Mesothelial cell of epicardium (in vitro differentiated cells): ENCODE measurements at places on chromosomes 2 and 18.

DNA sequence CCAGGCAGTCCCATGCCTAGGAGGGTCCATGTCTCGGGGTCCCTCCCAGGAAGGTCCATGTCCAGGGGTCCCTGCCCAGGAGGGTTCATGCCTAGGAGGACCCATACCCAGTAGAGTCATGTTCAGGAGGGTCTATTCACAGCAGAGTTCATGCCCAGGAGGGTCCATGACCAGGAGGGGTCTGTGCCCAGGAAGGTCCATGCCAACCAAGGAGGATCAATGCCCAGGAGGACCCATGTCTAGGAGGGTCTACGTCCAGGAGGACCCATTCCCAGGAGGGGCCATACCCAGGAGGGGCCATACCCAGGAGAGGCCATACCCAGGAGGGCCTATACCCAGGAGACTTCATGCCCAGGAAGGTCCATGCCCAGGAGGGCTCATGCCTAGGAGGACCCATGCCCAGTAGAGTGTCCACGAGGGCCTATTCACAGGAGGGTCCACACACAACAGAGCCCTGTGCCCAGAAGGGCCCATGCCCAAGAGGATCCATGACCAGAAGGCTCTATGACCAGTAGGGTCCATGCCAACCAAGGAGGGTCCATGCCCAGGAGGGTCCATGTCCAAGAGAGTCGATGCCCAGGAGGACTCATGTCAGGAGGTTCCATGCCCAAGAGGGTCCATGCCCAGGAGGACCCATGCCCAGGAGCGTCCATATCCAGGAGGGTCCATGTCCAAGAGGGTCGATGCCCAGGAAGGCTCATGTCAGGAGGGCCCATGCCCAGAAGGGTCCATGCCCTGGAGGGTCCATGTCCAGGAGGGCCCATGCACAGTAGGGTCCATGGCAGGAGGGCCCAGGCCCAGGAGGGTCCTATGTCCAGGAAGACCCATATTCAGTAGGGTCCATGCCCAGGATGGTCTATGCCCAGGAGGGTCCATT, 10.1 kb downstream of the GPR35 start:
- no peak for DNase-seq

DNA sequence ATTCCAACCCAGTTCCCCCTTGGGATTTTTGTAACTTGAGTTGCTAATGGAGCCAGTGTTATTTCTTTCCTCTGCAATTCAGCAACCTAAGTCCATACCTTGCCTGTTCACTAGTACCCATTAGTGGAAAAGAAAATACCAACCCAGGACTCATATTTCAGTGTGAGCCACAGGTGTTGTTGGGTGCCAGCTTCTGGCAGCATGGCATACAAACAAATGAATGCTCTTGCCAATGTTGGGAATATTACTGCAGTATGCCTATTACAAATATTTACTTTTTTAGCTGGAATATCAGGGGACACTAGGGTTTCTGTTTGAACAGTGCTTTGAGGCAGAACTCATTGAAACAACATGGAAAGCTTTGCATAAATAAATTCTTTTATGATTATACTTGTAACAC, 130.2 kb downstream of the NCKAP5 start:
- DNase-seq, result no peak

DNA sequence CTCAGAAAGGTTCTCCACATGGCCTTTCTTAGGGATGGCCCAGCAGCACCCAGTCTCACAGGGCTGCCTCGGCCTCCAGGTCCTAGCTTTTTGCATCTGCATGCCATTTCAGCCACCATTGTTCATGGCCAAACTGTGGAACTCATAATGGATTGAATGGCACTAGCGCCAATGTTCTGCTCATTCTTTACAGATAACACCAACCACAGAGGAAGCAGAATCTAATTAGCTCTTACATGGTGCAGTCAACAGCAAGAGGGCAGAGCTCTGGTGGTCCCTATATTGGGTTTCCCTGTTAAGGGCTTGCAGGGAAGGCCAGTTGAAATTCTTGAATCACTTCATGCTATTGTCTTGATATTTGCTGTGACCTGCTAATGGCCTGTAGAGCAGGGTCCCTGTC, 45.6 kb downstream of the ARL4C start:
- DNase-seq, result no peak

DNA sequence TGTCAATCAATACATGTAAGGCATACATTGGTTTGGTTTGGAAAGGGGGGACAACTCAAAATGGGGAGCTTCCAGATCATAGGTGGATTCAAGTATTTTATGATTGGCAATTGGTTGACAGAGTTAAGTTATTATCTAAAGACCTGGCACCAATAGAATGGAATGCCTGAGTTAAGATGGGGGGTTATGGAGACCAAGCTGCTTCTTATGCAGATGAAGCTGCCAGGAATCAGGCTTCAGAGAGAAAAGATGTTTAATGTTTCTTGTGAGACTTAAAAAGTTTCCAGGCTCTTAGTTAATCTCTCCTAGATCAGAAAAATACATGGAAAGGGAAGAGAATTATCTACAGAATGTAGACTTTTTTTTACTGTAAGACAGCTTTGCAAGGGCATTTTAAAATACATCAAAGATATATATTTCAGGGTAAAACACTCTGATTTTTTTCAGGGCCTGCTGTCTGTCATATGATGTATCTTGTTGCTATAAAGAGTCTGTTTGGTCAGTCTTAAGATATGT, 1343.2 kb upstream of the LRRTM1 start:
- DNase-seq, result no peak

DNA sequence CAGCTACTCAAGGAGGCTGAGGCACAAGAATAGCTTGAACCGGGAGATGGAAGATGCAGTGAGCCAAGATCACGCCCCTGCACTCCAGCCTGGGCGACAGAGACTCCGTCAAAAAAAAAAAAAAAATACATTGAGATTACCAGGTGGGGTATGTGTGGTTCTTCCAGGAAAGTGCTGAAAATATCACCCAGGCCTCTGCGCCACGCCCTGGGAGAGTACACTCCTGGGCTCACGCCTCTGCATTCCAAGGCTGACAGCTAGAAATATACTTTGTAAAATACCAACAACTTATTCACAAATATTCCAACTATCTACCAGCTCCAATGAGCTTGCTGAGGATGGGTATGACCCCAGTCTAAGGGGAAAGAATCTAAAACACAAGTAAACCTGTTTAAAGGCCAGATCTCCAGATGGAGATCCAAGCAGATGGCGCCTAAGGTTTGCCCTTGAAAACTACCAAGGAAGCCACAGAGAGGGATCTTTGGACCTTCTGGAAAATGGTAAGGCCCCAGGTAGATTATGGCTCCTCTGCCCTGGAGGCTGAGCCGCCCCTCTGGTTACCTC, 21.6 kb upstream of the B3GNT7 start:
- DNase-seq, result no peak

DNA sequence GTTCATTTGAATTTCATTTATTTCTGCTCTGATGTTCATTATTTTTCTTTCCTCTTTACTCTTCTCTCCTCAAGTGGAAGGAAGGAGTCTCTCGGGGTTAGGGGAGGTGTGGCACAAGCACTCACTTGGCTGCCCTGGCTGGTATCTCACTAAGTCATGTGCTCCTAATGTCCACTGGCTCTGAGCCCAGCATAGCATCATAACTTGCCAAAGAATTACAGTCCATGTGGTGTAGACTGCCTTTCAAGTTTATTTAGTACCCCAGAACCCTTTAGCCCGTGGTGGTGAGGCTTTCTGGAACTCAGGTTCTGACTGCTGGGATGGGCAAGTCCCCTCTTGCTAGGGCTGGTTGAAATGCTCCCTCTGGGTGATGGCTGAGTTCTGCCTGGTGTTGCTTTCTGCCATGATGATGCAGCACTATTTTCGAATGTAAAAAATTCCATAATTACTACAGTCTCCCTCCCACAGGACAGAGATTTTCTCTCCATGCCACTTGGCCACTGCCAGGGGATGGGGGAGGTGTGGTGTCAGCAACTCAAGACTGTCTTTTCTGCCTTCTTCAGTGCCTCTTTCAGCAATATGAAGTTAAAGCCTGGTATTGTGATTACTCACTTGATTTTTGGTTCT, 22.2 kb downstream of the SPAG16 start:
- no peak for DNase-seq

- DNase-seq, result no peak
Observed at GRCh38 chr2:232634206-232635150, 1.1 kb downstream of the EFHD1 start.

DNA sequence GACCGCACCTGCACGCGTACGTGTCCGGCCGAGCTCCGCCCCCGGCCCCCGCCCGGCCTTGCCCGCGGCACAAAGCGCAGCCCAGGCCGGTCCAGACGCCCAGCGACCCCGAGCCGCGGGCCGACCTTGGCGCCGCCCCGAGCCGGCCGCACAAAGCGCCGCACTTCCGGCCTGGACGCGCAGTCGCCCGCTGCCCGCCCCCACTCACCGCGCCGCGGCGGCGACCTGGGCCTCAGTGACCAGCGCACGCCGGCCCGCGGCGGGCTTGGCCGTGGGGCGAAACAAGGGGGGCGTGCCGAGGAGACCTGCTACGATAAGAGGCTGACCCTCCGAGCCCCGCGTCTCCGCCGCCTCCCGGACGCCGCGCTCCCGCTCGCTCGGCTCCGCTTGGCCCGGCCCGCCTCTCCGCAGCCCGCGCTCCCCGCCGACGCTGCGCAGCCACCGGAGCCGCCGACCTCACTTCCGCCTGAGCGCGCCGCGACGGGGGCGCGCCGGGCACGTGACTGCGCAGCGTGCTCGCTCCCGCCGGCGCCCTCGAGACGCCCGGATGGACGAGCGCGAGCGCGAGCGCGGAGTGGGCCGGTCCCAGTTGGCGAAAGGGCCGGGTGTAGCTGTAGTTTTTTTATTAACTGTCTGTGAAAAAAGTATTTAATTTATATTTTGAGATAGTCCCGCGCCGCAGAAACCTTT, at the start of gene FAM168B:
Gene FAM168B, minus strand, starts transcription at position 455 of the 690 bp plus-strand sequence. CDS start 10,814 bp downstream, outside the sequence.
- peak; percentile 91 for DNase-seq

DNA sequence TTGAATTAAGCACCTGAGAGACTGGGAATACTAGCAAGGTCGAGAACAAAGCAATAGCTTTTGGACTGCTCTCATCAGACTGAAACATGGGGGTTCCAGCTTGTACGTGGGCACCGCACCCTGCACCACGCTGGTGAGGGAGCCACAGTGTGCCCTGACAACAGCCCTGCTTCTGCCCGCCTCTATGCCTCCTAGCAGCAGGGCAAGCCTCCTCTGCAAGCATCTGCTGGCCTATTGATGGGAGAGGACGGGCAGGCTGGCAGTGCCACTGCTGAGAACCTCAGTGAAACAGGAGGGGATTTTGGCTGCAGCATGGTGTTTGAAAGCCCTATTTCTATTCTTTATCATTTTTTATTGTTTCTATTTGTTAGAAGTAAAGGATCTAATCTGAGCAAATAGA, 146.1 kb upstream of the OTOS start:
- peak; percentile 27 for DNase-seq

DNA sequence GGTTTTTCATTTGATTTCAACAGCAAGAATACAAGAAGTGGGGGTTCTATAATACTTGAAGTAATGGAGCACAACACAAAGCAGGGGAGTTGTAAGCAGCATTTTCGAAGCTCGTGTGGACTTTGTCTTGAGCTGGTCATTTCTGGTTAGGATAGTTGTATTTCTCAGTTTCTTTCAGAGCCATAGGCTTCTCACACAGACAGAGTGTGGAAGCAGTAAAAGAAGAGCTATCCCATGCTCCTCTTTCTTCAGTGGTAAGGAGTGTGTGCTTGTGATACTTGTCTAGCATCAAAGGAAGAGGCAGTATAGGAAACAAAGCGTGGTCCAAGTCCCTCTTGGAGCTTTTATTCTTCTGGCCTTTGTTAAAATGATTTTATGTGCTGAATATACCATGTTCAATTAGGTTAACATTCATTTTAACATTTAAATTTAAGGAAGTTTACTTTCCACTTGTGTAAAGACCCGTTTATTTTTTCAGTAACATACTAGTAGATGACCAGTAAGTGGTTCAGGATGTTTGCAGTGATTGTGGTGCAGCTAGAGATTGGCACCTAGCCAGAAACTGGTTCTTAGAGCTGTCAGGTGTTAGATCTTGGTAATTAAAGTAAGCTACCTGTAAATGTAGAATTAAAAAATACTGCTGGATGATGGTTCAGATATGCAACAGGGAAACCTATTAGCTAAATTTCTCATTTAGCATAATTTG, 14.6 kb downstream of the CCNYL1 start:
- DNase-seq, result no peak

DNA sequence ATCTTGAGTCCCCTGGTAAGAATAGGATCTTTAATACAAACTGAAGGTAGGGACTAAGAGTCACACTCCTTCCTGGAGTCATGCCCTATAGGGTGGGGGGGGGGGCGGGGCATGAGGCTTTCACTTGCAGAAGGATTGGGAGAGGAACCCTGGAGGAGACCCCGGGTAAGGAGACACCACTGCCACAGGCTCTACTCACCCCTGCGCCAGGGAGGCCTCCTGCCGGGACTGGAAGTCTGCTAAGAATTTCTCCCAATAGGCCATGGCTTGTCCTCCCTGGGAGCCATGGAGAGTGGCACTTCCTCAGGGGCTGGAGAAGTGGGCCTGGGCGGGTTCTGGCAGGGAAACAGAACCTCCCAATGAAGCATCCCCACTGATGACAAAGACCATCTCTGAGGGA, 645.3 kb upstream of the RAB6C start:
- no peak for DNase-seq

- DNase-seq, result no peak
Observed at GRCh38 chr2:1037066-1037465, 86.4 kb downstream of the SNTG2 start.

GRCh38 chr2:15311201-15311907, 249.8 kb downstream of the NBAS start:
- no peak for DNase-seq

- no peak for DNase-seq
Observed at GRCh38 chr2:82657106-82657505, 1802.0 kb downstream of the SUCLG1 start.

DNA sequence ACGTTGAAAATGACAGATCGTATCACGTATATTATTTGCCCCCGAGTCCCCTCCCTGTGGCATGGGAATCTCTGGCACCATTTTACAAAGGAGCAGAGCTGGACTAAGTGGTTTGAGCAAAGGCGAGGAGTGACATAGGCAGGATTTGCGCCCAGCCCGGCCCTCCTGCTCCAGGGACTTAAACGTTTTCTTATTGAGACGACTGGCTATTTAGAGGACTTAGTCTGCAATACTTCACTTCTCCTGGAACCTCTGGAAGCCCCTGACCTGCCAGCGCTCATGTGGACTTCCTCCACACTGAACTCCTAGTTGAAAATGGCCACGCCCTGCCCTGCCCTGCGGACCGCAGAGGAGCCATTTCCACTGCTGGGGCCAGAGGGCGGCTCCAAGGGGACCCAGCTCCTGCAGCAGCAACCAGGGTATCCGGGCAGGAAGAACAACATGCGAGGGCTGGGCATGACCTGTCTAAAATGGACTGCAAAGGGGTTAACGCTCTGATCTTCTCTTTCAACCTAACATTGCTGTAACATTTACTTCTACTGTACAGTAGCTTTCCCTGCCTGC, 690.7 kb downstream of the LRP1B start:
- no peak for DNase-seq

DNA sequence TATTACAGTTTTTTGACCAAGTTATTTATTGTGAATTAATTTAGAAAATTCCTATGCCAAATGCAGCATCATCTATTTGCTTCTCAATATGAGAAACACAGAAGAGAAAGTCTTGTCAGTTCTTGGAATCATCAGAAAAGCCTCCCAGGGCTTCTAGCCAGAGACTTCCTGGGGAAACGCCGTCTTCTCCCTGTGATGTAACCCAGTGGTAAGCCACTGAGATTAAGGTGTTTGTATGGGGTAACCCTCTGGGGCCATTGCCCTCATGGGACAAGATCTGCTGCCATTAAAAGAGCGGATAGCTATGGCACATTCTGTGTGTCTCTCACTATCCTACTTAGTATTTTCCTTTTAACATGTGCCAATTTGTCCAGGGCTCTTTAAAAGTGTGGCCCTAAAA, 28.0 kb downstream of the ANKRD29 start:
- no peak for DNase-seq

GRCh38 chr2:140696449-140696848, 1434.4 kb downstream of the LRP1B start:
- no peak for DNase-seq
